ENCODE measurements at places on chromosomes 1 and 21.

GRCh38 chr1:23529146-23530086 is 1.6 kb downstream of the E2F2 start:
- no peak for DNase-seq

DNA sequence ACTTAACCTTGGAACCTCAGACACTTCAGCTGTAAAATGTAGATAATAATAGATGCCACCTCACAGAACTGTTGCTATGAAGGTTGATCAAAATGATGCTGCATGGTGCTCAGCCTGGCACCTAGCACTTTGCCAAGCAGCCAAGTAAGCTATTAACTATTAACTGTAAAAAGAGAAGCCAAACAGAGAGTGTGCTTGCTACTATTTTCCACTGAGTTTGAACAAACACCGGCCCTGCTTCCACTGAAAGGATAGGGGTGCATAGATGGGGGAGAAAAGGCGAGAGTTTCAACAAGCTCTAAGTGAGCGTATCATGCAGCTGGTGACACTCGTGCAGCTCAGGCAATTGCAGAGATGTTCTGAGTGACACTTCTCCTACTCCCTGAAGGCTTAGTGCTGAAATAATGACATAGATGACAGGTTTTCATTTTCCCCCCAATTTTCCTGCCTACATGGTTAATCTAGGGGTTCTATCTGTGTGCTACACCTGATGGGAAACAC is 78.2 kb downstream of the GPR88 start:
- no peak for DNase-seq

DNA sequence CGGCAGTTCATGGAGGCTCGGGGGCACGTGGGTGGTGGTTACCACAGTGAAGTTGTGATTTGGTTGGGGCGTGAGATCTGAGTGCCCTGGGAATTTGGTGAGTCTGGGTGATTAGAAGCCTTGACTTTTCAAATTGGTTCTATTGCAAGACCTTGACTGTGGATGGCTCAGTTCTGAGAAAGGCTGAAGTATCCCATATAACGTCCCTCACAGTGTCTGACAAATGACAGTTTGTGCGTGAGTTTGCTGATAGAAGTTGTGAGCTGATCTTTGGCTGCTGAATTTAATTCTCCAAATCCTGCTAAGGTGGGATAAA is 549 bp downstream of the MSH4 start:
- DNase-seq: no peak

DNA sequence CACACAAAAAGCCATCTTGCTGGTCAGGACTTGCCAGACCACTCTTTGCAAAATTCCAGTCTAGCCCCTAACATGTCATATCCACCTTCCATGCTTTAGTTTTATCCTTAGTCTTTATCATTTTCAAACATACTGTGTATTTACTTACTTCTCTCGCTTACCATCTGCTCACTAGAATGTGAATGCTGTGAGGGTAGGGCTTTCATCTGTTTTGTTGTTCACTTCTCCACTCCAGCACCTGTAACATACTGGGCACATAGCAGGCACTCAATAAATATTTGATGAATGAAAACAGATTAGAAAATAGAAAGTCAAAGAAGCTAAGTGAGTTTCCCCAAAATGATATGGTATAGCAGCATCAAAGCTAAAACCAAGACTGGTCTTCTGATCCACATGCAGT is 79.9 kb downstream of the OLFML2B start:
- no peak for DNase-seq

DNA sequence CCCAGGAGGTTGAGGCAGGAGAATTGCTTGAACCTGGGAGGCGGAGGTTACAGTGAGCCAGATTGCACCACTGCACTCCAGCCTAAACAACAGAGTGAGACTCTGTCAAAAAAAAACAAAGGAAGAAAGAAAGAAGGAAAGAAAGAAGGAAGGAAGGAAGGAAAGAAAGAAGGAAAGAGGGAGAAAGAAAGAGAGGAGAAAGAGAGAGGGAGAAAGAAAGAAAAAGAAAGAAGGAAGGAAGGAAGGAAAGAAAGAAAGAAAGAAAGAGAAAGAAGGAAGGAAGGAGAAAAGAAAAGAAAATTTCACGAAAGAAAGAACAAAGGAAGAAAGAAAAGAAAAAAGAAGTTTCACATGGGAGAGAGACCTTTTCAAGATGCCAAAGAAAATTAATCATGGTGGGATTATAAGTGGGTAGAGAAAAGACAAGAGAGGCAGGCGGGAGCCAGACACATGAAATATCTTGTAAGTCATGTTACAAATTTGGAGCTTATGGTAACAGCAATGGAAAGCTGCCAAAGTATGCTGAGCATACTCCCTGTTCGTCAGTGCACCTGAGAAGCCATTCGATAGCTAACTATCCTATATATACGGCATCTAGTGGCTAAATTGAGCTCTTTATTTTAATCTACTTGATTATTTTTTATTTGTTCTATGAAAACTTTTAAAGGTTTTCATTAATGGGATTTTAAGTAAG is 41.3 kb upstream of the TNFSF4 start:
- DNase-seq: no peak

DNA sequence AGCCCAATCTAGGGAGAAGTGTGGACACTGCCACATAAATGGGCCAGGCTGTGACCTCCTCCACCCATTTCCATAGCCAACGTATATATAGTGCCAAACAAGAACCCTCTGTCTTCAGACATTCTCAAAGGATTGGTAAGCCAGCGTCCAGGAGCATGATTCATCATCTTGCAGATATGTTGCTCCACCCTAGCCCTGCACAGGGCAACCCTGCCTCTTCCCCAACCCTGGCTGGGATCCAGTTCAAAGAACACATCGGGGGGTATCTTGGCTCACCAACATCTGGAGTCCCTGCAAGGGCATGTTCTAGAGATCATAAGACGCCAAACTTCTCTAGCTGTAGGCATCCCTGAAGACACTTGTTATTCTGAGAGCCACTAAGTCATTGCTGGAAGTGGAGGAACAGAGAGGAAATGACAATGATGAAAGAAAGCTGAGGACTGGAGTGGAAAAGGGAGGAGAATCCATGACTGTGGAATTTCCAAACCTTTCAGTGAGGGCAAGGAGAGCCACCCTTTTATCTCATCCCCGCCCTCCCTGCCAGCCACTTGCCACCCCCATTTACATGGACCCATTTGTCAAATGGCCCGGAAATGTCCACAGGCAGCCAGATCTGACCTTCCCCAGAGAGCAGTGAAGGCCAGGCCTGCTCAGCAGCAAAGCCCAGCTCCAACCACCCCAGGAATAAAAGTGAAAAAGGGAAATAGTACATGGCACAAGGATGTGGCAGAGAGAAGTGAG is 144.1 kb upstream of the CTTNBP2NL start:
- DNase-seq: no peak

DNA sequence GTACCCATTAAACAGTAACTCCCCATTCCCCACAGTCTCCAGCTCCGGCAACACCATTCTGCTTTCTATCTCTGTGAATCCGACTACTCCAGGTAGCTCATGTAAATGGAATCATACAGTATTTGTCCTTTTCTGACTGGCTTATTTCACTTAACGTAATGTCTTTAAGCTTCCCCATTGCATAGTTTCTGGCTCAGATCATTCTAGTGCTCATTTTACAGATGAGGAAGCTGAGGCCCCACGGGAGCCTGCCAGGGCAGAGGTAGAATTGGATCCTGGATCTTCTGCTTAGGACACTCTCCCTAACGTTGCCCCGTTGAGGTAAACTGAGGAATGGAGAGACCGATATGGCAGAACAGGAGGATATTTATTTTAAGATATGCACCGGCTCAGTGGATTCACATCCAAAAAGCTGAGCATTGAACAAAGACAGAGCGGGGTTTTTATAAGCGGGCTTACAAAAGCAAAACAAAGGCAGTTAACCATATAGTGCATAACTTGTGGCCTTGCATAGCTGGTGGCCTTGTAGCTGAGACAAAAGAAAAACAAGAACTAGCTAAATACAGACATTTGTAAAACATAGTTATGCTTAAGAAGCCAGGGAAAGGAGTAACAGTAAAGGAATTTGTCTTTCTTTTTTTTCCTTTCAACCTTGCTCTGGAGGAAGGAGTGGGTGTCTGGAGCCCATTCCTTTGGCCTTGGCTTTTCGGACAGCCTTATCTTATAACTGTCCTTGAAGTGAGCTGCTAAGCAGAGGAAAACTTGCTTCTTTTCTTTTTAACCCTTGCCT is 15.3 kb upstream of the KLHDC8A start:
- DNase-seq: no peak

DNA sequence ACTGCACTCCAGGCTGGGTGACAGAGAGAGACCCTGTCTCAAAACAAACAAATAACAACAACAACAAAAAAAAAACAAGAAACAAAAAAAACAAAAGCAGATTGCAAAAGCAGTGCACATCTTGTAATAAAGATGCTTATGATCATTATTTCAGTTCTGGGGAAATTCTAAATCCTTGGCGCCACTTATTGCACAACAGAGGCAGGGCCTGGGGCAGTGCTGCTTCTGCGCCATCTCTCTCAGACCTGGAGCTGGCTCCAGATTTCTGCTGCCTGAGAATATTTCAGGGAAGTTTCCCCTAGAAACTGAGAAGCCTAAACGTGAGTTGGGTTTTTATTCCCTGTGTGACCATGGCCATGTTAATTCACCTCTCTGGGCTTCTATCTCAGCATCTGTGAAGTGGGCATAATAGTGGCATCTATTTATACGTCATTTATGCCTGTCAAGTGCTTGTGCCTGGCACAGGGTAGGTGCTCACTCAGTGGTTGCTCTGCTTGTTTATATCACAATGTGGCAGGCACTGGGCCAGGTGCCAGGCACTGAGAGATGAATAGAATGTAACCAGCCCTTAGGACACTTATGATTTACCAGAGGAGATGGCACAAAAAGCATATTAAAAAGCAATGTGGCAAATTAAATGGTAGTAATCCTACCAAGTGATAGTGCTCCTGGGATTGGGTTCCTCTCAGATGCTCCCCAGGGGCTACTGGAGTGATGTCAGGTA is 67.9 kb downstream of the MDM4 start:
- DNase-seq: no peak

DNA sequence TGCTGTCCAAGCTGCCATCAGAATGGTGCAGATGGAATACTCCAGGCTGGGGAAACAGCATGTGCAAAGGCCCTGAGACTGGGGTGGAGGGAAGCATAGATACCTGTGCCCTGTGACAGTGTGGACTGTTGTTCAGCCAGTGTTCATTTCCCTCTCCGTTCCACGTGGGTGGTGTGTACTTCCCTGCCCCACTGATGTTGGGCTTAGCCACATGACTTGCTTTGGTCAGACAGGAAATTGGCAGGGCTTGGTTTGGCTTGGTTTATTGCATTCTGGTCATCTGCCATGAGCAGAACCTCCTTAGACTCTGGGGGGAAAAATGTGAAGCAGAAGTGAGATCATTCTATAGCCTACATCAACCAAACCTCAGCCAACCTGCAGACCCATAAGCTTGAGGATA is 102.4 kb upstream of the IGSF21 start:
- no peak for DNase-seq

GRCh38 chr1:15985611-15986297 is 9.9 kb upstream of the ZBTB17 start:
- no peak for DNase-seq

GRCh38 chr1:40736085-40736531 is 44.6 kb downstream of the NFYC start:
- no peak for DNase-seq

GRCh38 chr1:22111620-22112019 is 31.3 kb downstream of the WNT4 start:
- DNase-seq: no peak

DNA sequence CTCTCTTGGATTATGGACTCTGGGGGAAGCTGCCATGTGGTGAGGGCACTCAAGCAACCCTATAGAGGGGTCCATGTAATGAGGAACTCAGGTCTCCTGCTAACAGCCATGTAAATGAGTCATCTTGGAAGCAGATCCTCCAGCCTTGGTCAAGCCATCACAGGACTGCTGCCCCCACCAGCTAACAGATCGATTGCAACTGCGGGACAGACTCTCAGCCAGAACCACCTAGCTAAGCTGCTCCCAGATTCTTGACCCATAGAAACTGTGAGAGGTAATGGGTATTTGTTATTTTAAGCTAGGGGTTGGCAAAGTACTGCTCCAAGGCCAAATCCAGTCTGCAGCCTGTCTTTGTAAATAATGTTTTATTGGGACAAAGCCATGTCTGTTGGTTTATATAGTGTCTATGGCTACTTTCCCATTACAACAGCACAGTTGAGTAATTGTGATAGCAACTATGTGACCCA is 27.6 kb upstream of the MAP3K7CL start:
- DNase-seq: no peak

DNA sequence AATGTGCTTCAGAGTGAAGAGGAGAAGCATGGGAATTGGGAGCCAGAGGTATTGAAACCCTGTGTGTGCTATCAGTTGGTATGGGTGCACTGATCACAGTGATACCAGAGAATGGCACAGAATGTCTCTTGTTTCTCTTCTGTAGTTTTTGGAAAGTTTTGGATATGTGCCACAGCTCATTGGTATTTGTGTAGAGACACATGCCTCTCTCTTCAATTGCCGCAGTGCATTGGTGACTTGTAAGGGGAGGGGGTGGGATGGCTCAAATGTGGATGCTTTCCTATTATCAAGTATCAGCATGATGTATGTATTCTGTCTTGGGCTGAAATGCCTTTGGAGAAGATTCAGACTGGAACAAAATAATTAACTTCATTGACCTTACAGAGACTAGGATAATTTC is 101.0 kb downstream of the HMCN1 start:
- DNase-seq: no peak
